Mammary epithelial cell (primary cell): ENCODE measurements at places on chromosomes 4 and X. TPM values are rescaled to one million over a fixed set of nuclear protein-coding genes. Genes with fewer than 3 reads are reported as not detected.

Gene LRAT
- 16.6 and 25.4 TPM in 2 replicates for total RNA-seq

GRCh38 chrX:154505734-154506133 is 10.3 kb downstream of the FAM3A start:
- peak; percentile 44 for DNase-seq

Gene SEC24D
- total RNA-seq, result 41.8 TPM

GRCh38 chr4:108512615-108513505 is 107.5 kb upstream of the RPL34 start:
- peak; percentile 20 for DNase-seq

- DNase-seq, result no peak
Measured at GRCh38 chr4:253936-254756, 51.1 kb downstream of the ZNF732 start.

- peak; percentile 26 for DNase-seq
Measured at GRCh38 chr4:54320826-54321685, 92.0 kb downstream of the PDGFRA start.

DNA sequence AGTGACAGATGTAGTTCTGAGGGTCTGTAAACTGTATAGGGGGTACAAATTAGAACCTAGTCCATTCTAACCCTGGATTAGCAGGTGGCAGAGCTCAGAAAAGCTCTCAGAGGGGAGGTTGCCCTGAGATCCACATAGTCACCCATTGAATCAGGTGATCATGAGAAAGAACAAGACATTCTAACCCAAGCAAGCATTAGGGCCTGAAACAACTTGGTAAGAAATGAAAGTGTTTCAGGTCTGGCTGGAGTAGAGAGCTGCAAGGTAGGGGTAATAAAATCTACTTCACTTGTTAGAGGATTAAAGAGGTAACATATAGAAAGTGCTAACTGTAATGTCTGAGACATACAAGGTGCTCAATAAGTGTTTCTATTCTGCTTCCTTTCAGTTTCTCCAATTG is 8.8 kb upstream of the BMP2K start:
- no peak for DNase-seq

DNA sequence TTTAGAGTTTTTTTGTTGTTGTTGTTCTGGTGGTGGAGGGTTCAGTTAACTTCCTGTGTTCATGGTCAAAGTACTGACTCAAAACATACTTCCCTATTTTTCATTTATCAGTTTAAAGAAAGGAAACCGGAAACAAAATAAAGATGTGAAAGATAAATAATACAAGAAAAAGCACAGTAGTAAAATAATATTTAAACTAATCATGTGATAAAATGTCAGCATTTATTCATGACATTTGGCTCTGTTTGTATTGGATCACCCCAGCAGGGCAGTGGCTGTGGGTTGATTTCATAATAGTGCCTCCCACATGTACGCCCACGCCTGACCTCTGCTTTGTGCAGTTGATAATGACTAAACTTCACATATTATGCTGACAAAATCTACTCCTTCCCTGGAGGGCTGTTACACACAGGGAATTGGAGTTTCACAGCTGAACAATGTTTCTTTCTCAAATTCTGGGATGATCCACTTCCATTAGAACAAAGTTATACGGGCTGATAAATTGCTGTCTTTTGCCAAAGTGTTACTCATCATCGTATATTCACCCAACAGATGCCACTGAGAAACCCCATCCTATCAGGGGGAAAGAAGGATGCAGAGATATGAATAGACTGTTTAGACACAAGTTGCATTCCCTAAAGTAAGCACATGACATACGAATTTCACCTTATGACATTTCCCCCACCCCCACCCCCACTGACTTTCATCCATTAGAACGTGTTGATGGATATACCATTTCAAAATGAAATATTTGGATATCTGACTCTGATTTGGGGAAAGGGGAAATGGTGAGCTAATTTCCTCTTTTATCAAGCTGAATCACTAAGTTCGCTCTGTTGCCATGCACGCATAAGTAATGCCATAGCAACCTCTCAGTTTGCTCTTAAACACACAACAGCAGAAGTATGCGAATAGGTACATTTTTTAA is 48.3 kb downstream of the AMELX start:
- DNase-seq, result peak; percentile 75

DNA sequence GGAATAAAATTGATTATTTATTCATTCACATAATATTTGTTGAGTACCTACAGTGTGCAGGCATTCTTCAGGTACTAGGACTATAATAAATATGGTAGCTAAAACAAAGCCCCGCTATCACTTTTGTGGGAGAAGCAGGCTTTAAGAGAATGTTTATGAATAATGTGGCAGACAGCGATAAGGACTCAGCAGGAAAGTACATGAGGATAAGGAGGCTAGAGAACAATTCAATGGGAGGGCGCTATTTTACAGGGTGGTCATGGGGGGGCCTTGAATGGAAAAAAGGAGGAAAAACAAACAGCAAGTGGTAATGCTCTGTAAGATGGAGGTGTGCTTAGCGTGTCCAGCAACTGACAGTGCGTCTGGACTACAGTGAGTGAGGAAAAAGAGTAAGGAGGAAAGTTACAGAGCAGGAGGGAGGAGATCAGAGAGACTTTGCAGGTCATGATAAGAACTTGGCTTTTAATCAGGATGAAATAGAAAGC is 264.2 kb upstream of the ETNPPL start:
- DNase-seq, result no peak

Gene MAGEC1
- not detected for total RNA-seq

GRCh38 chrX:153902385-153902784 is 2.1 kb upstream of the AVPR2 start:
- no peak for DNase-seq

GRCh38 chr4:54032558-54033135 is 31.8 kb downstream of the CHIC2 start:
- peak; percentile 9 for DNase-seq

DNA sequence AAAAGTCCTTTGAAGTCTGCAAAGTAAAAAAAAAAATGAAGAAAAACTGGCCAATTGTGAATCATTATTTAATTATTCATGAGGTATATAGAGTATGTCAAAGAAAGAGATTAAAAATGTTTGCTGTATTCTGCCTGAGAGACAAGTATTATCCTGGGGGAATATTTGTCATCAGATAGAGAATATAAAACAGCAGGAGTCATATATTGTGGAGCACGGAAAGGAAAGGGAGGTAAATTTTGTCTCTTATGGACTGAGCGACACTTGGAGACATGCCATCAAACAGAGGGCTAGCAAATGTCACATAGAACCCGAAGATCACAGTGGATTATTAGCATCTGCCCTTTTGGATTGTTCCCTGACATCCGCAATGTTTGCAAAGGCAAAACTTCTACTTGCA is 39.2 kb upstream of the FAT1 start:
- DNase-seq, result no peak

Gene NMU
- not detected for total RNA-seq

DNA sequence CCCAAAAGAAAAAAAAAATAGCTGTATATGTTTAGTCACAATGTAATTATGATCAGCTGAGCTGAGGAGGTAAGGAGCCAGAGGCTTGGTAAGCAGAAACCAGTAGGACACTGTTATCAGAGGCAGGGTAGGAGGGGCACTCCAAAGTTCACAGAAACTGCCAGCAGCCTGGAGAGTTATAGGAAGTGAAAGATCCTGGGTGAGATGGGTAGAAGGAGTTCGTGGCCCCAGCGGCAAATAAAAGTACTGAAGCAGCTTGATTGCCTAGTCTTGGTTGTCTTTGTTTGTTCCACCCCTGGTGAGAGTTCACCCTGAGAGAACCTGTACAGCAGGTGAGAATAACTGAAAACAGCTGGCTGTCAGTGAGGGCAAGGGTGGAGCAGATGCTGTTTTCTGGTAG is 340.8 kb downstream of the ADGRL3 start:
- no peak for DNase-seq

- no peak for DNase-seq
Measured at GRCh38 chr4:159079074-159079473, 23.8 kb upstream of the RAPGEF2 start.

Gene CXCL1
- total RNA-seq, result 18.7 and 43.3 TPM in 2 replicates

- no peak for DNase-seq
Measured at GRCh38 chr4:161919442-161920220, 244.2 kb downstream of the FSTL5 start.

Gene NLRP2B
- total RNA-seq, result not detected

- DNase-seq, result no peak
Measured at GRCh38 chrX:129092242-129092641, 431.0 kb downstream of the SMARCA1 start.

DNA sequence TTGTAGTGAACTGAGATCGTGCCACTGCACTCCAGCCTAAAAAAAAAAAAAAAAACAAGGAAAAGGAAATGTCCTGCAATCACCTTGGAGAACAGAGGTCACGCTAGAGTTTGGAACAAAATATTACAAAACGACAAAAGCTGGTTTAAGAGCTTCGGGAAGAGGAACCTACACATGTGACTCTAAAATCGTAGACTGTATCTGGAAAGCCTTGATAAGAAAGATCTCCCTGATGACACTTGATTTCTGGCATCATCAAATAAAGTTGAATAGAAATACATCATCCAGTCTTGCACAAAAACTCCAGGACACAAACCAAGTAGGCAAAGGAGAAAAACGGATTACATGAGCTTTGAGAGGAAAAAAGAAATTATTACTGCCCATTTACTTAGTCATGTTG is 31.1 kb upstream of the DOCK11 start:
- no peak for DNase-seq

DNA sequence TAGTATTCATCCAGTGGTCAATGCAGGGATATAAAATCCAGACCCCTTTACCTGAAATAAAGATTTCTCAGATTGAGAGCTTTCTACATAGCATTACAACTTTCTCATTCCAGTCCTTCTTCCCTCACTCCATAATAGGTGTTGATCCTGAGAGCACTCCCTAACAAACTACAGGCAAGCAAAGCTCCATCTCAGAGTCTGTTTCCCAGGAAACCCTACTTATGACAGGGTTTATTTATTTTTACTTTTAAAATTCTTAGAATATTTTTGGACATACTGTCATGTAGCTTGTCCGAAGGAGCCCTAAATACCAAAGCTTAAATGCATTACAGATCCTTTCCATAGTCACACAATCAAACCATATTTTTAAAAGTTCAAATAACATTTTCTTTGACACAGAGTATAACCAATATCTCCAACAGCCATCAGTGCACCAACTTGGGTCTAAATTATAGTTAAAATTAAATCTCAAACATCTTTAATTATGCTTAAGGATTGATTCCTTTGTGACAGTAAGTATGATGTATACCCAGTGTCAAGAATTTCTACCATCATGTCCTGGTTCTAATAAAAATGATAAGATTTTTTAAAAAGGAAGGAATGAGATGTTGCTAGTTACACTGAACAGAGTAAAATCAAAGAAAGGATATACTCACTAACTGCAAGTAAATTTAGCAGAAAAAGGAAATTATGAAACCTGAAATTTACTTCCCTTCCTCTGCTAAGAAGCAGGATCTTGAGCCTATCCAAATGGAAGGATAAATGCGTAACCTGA is 580.4 kb upstream of the ADGRL3 start:
- DNase-seq, result no peak

GRCh38 chr4:181416966-181417365 is 826.2 kb upstream of the TENM3 start:
- no peak for DNase-seq

DNA sequence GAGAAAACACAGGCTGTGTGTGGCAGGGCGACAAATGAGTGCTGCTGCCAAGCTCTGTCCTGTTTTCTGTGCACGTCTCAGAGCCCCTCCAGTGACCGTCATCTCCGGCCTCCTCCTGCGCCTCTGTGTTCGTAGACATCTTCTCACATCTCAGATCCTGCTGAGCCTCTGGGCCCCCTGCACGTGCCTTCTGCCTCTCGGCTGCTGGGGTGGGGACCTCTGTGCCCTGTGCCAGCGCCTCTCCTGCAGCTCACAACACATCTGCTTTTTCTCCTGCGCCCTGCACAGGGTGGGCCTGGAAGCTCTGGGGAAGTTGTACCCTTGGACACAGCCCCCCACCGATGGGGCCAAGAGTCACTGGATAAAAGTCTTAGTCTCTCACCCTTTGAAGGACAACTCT is 2.4 kb upstream of the CTAG2 start:
- no peak for DNase-seq

Gene XAGE3
- not detected in 2 replicates for total RNA-seq
